Thyroid gland (tissue), 4 donors: ENCODE measurements at places on chromosomes 3 and 15. TPM values are rescaled to one million over a fixed set of nuclear protein-coding genes. Genes with fewer than 3 reads are reported as not detected.

Gene RYR3
- 0.33 TPM for total RNA-seq

Gene HGD
- 36.8 TPM for total RNA-seq

DNA sequence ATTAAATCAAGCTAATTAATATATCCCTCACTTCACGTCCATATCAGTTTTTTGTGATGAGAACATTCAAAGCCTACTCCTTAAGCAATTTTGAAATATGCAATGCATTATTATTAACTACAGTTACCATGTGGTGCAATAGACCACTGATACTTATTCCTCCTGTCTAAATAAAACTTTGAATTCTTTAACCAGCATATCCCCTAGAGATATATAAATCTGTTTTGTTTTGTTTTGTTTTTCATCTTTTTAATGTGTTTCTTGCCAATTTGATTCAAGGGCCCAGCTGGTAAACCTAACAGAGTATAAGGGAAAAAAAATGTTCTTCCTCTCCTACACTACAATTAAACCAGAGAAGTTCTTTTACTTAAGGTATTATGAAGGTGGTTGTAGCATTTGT, 524.2 kb downstream of the NAALADL2 start:
- no peak for DNase-seq

Gene ZNF80
- not detected for total RNA-seq

Gene PRR23B
- not detected for total RNA-seq

DNA sequence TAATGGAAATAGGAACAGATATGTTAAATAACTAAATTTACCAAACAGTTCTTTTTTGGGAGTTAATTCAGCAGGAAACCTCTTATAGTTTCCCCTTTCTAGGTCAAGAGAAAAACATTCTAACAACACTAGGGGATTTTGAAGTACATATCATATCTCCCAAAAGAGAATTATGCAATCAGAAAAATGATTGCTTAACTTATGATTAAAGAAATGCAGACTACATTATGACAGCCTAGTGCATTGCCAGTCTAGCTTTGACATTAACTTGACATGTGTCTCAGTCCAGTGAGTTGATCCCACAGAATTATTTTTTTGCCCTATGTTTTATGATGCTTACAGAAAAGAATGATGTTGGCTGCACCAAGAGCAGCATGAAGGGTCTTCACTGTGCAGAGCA, 31.7 kb upstream of the NPHP3 start:
- no peak for DNase-seq

DNA sequence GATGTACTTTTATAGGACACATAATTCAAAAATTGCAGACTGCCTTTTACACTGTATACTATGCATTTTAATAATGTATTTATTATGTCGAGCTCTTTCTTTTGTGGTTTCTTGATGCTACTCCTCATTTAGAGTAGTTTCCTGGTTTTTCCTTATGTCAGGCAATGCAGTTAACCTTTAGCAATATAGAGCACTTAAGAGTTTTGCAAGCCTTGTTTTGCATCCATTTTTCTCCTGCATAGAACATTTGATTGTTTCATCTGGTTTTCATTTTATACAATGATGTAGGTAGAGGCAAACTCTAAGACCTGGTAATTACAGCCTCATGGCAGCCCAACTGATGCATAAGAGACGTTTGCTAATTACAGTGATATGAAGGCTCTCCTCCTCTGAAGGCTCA, 86.3 kb downstream of the PDZRN3 start:
- no peak for DNase-seq

DNA sequence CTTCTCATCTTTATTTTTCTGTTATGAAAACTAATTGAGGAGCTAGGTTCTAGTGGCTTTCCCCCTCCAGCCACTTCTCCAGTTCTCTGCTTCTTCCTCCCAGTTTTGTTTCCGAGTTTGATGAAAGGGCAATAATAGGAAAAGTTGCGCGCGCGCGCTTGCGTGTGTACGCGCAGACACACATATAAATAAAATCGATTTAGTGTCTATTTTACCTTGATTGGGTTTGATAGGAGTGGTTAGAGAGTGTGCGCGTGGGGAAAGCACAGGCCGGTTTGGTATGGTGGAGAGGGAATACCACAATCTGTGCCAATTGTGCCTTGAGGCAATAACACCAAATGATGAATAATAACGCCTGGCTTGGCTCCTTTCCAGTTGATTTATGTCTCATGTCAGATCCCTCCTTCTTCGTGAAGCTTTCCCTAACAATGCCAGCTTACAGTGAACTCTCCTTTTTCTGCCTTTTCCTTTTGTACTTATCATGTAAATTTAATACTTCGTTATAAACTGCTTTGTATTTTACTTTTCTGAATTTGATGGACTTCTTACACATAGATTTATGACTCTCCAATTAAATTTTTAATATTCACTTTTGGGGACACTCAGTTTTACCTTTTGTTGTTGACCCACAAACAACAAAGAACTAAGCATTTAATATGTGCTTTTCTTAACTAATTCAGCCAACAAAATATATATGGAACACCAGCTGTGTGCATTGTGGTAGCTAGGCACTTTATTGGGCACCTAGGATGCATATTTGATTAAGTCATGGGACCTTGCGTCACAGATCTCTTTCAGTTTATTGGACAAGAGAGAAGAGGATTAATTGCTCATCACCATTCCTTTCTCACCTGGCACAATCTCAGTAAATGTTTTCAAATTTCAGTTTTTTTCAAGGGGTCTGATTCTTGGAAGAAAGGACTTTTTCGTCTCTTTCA, 1.7 kb downstream of the TIPARP start:
- peak; percentile 19 for DNase-seq

DNA sequence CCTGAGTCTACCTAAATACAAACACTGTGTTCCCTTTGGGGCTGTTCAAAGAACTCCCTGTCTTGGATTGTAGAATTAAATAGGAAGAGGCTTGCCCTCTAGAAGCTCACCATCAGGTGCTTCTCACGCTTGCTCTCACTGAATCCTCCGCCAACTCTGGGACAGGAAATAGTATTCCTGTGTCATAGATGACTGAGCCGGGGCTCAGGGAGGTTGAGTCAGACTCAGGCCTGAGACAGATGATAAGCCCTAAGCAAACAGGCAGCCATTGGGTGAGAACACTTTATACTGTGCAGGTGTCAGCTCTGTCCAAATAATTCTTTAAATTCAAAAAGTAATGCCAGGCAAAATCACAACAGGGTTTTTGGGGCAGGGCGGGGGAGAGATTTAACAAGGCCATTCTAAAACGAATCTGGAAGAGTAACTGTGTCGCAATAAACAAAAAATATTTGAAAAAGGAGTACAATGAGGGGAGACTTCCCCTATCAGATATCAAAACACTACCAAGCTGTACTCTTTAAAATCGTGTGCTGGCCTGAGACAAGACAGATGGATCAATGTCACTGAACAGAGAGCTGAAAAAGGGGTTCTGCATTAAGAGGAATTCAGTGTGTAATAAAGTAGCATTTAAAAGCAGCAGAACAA, 59.0 kb downstream of the EPHB3 start:
- DNase-seq = no peak

DNA sequence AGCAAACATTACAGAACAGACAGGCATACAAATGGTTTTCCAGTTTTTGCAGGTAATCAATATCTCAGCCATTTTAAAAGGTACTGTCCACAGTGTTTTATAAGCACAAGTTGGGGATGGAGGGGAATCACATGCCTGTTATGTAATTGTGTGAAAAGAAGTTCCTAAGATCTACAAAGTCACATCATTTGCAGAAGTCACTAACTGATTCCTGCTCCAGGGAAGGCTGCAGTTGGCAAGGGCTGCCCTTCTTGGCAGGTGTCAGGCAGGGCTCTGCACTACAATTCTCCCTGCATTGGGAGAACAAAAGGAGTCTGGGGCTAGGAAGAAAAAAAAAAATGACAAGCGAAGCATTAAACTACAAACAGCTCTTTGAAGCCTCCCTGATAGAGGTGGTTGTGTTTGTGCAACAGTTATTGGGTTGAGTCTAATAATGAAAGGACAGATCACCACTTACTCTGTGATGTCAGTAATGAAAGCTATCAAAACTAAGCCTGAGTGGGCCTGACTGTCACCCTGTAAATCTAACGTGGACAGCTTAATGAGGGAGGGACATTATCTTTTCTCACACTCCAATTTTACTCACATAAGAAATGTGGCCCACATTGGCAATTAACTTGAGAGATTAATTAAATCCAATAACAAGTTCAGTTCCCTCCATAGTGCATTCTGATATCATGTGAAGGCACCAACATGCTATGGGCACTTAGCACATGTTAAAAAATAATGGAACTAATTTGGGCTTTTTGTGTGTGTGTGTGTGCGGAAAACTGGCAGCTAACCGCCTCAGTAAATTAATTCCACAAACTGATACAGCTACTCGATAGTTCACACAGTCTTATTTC, 242.9 kb downstream of the FHIT start:
- DNase-seq = no peak

- DNase-seq = no peak
Observed at GRCh38 chr15:78937132-78937739, 7.6 kb downstream of the CTSH start.

Gene ROPN1
- total RNA-seq = not detected

- DNase-seq = no peak
Observed at GRCh38 chr15:63837032-63837431, 3.3 kb upstream of the HERC1 start.

DNA sequence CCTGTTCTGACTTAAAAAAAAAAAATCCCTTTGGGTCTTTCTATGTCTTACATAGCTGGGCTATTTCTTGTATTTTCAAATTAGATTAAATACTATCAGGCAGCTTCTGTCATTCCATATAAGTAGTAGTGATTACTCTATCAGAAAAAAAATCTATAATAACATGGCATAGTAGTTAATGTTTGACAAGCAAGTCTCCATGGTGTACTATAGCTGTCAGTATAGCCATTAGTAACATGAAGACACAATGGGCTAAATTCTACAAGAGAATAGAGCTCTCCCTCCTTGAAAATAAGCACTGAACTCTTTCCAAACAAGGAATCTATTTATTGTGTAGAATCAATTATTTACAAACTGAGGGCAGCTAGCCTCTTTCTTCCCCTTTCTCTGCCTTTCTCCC, 19.4 kb upstream of the VEPH1 start:
- DNase-seq = no peak

DNA sequence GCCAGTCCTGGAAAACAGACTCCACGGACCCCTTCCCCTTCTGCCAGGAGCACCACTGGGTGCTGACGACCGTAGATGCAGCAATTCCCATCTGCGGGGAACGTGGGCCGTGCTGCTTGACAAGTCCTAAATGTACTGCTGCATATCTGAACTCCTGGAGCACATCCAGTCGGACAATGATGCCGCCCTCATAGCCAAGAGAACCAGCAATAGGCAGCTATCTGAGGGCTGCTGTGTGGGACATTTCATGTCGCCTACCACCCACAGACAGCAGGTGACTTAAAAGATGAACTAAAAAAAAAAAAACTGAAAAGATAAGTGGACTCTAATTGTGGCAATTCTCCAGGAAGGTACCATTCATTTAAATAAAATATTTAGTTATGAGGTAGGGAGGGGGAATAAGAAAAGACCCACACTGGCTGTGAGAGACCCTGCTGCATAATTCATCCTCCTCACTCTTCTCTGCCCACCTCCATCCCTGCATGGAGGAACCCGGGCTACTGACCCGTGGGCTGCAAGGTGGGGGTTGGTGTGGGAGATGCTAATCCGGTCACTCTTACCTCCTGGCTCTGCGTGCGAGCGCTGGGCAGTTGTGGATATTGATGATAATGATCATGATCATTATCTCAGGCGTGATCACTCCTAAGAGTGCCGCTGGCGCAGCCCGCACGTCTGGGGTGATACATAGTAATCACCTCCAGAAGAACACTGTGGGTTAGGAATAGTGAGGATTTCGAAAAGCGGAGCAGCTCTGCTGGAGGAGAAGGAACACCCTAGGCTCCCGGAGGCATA, 28.3 kb downstream of the ALS2CL start:
- DNase-seq = no peak
